ENCODE measurements at places on chromosomes 7 and 10. TPM values are rescaled to one million over a fixed set of nuclear protein-coding genes. Genes with fewer than 3 reads are reported as not detected.
A peak's percentile ranks its signal among the peaks of the same experiment; 100 is the strongest.

A1CF gene
- total RNA-seq = not detected

EFCAB10 gene
- total RNA-seq = not detected

CAMK2B gene
- 42.4 TPM for total RNA-seq

EXOC6 gene
- 16.8 TPM for total RNA-seq

FFAR4 gene
- total RNA-seq = not detected

LBX1 gene
- total RNA-seq = 10.7 TPM

PROSER2 gene
- 1.7 TPM for total RNA-seq

MALRD1 gene
- not detected for total RNA-seq

IQUB gene
- total RNA-seq = 0.42 TPM

DNA sequence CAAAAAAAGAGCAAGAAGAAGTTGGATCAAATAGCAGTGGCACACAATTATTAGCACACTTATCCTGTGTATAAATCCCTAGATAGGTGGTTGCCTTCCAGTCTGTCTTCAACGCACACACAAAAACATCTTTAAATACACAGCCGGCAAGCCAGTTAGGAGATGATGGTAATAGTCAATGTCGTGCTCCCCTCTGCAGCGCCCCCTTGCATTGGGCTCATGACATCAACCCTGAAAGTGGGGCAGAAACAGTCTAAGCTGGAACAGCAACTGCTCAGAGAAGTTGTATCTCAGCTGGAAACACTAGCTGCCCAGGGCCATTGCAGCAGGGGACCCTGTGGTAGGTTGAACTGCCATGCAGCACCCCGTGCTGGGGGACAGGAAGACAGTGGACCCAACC, 179.5 kb upstream of the YAE1 start:
- DNase-seq = no peak

- DNase-seq = no peak
These were observed 399.5 kb upstream of the FOXK1 start for GRCh38 chr7:4282434-4283223.

GRCh38 chr7:6654842-6655610, 17.9 kb downstream of the ZNF316 start:
- no peak for DNase-seq

DNA sequence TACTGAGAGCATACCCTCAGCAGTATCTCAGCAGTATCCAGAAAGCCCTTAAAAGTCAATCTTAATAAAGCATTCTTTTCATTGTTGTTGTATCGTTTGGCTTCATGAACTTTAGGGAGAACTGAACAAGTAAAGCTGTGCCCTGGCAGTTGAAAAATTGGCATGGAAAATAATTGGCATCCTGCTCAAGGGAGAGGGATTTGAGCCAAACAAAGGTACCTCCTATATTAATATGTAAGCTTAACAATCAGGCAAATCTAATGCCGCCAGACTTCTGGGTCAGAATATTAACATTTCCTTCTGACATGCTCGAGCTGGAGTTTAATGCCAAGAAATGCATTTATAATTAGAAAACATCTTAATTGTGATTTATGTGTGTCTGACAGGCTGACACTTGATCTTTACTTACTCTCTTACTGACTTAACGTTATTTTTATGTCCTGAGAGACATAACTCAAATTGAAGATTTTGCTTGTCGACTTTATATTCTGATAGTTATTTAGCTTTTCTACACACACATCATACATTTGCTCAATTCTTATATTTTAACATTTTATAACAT, 42.1 kb upstream of the PCDH15 start:
- no peak for DNase-seq

DNA sequence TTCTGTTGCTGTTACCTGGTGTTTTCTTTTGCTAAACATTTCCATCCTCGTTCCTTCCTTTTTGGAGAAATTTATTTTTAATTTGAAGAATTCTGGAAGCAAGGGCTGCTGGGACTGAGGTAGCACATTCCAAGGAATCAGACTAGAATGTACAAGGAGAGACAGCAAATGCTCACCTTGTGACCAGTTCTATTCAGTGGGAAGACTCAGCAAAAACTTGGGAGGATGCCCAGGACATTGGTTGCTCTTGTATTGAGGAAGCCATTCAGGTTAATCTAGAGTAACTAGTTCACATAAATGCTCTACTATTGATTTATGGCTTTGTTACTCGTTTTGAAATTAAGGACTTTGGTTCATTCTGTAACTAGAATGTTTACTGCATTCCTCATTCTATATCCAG, 11.3 kb downstream of the PLCE1 start:
- DNase-seq = no peak

- DNase-seq = no peak
These were observed 155.8 kb upstream of the LANCL2 start for GRCh38 chr7:55209366-55209765.

DNA sequence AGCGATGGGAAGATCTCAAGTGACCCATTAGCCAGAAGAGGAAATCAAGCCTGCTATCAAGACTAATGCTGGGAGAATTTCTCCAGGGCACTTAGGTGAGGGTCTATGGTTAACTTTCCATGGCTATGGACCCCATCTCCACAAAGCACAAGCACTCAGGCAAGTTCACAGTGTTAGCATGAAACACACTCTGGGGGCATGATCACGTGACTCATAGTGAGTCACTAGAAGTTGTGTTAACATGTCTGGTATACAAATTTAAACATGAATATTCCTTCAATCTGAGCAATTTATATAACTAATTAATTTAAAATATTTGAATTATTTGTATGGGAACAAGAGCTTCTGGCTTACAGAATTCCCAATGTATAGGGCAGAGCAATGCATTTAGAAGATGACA, 131.8 kb downstream of the FAM204A start:
- no peak for DNase-seq

GRCh38 chr7:15687546-15688278, 1.2 kb upstream of the MEOX2 start:
- DNase-seq = peak; percentile 28

- DNase-seq = no peak
These were observed 147.1 kb downstream of the DNAJB9 start for GRCh38 chr7:108716783-108717182.

DNA sequence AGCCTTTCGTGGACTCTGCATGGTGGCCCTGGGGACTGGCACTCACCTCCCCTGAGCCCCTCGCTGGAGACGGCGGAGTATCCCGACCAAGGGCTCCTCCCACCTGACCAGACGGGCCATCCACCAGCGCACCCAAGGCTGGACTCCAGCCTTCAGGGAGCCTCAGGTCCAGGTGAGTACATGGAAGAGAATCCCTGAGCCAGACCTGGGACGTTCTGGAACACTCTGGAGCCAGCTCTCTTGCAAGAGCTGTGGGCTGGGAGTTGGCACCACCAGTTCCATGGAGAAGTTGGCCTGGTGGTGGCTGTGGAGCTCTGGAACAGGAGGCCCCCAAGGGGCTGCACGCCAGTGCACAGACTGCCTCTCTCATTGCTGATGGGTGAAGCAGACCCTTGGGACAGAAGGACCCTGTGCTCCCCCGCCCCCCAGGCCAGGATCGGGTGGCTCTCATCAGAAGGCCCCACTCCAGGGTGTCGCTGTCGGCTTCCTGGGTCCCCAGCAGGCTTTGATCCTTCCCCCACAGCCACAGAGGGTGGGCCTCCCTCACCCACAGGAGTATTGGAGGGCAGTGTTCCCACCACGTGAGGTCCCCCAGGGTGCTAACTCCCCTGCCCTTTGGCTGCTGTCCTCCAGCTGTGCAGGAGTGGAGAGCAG, 189.9 kb downstream of the EBF3 start:
- no peak for DNase-seq
